H54 (cell line): ENCODE measurements at places on chromosomes 2 and 18.

DNA sequence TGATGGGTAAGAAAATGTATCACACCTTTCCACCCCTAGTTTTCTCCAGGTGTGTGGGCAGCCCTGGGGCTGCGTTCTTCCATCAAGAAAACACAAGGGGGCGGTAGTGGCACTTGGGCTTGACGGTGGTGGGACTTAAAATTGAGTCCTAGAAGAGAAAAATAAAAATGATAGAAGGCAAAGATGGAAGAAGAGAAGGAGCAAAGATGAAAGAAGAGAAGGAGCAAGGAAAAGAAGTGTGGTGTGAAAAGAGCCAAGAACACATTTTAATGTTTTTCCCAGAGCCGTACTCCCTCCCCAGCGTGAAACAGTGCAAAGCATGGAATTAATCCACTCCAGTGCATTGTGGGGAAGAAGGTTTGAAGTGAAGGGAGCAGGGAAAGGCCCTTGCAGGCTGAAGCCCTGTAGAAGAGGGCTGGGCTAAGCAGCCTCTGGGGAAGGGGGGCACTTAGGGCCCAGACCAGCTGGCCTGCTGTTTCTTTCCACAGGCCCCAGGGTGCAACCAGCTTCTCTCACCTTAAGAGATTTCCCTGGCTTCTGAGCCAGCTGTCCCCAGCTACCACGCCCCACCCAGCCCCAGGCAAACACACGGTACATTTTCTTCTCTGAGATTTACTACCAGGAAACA is 256.8 kb downstream of the RNF152 start:
- DNase-seq, result peak; percentile 8

DNA sequence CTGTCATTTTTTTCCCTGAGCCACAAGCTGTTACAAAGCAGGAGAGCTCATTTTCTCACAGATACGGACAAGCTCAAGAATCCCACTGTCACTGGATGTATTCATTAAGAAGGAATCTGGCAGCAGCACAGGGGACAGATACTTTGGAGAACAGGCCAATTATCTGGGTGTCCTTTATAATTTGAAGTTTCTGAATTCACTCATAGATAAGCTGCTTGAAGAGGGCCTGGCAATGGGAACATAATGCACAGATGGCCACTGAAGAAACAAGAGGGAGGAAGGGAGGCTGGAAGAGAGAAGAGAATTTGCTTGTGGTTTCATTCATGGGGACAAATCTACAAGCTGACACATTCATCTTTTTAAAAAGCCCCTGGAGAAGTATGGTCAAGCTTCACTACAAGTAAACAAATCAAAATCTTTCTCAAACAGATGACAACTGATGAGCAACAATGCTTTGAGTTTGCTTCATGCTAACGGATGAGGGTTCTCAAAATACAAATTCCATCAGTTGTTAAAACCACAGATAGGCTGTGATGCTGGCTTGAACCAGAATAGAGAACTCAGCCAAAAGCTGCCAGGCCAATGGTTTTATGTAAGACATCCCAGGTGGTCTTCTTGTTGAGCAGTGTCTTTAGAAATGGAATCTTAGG is 11.9 kb downstream of the BCL2 start:
- no peak for DNase-seq

DNA sequence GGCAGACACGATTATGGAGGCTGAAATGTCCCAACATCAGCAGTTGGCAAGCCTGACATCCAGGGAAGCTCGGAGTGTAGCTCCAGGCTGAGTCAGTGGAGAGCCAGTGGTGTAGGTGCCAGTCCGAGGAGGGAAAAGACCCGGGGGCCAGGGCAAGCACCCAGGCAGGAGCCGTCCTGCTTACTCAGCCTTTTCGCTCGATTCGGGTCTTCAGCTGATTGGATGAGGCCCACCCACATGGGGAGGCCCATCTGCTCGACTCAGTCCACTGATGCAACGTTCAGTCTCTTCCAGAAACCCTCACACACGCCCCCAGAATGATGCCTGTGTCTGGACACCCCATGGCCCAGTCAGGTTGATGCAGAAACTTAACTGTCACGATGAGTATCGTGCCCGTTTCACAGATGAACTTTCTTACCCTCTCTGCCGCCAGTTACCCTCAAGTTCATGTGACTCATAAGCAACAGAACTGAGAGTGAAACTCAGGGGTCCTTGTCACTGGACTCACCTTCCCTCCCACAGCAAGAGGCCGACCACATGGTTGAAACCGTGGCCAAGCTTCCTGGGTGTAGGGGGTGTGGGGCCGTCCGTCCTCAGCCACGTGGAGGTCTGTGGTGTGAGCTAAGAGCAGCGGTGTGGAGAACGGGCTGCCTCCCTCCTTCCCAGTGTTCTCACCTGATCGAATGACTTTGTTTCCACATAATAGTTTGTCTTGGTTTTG is 197.4 kb upstream of the HDAC4 start:
- DNase-seq, result no peak

GRCh38 chr2:133718688-133719201 is 150.5 kb upstream of the NCKAP5 start:
- DNase-seq, result peak; percentile 9

- no peak for DNase-seq
Observed at GRCh38 chr18:42578792-42579191, 536.7 kb downstream of the RIT2 start.

DNA sequence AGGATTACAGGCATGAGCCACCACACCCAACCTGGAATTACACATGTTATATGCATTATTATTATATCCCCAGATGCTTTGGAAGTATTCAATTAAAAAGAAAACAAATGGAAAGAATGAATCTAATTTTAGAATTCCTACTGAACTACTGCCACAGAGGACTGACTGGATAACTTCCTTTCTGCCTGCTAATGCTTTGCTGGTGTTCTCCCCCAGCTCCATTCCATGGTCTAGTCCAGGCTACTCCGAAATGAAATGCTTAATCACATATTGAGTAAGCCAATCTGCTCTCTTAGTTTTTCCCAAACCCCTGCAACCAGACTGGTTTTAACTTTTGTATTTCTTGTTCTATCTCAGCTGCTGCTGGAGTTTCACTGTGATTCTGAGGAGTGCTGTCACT is 519.1 kb downstream of the SOX11 start:
- DNase-seq, result no peak

GRCh38 chr2:225069966-225070365 is 27.7 kb upstream of the DOCK10 start:
- no peak for DNase-seq

DNA sequence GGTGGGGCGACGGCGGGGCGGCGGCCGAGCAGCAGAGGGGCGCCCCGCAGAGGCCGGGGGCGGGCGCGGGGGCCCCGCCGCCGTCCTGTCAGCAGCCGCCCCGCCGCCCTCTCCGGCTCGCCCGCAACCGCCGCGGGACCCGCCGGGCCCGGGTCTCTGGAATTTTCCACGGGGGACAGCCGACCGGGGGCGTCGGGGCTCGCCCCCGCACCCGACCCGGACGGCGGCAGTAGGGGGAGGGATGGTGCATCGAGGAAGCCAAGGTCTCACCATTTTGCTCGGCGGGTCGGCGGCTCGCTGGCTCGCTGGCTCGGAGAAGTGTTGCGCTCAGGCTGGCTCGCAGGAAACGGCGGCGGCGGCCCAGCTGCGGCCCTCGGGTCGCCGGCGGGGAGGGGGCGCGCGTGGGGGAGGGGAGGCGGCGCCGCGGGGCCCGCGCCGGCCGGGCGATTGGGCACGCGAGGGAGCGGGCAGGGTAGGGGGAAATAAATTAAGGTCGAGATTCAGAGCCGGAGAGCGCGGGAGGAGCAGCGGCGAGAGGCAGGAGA is 405 bp downstream of the PPP3R1 start:
- peak; percentile 15 for DNase-seq

- DNase-seq, result no peak
Observed at GRCh38 chr18:48928787-48929186, 22.0 kb downstream of the SMAD7 start.

DNA sequence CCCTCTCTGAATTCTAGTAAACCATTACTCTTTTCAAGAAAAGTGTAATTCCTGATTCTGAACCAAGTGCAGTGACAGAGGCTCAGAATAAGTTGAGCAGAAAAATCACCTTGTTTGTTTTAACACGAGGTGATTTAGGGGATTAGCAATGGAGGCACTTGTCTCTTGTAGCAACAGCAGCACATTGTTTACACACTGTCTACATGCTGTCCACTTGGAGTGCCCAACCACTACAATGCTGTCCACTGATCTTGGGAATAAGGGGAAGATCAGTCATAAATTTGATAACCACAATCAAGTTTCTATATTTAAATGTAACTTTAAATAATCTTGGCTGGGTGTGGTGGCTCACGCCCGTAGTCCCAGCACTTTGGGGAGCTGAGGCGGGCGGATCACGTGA is 13.9 kb upstream of the RMND5A start:
- DNase-seq, result no peak

DNA sequence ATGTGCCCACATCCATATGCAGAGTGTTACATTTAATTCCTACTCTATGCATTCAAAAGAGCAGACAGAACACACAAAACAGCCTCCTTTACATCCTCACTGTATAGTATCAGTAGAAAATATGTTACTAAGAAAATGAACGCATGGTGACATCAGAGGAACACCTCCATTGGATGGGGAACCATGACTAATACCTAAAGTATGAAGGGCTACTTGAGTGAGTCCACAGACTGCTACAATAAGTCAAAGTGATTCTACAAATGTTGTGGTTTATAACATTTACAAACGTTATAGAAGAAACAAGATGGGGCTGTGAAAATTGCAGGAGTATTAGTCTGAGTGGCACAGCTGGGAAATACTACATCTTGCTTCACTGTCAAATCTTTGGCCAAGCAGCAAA is 1830.9 kb upstream of the PIK3C3 start:
- peak; percentile 1 for DNase-seq
